GM12878 (cell line): ENCODE measurements at places on chromosomes 6 and 20. TPM values are rescaled to one million over a fixed set of nuclear protein-coding genes. Genes with fewer than 3 reads are reported as not detected.

The GTSF1L gene
- total RNA-seq, result 0.97 and 0.98 TPM in 2 replicates

GRCh38 chr6:149933461-149933860, 8.4 kb upstream of the ULBP2 start:
- DNase-seq, result no peak

GRCh38 chr6:166402582-166403277, 20.0 kb upstream of the MPC1 start:
- no peak for DNase-seq

- no peak for DNase-seq
These were observed 56.1 kb upstream of the FOXQ1 start for GRCh38 chr6:1255636-1256365.

- DNase-seq, result no peak
These were observed 42.8 kb downstream of the FNDC1 start for GRCh38 chr6:159212028-159212427.
